Stimulated activated CD8-positive, alpha-beta memory T cell treated with anti-CD3 and anti-CD28 coated beads, Interleukin-4, amount 100 ng/mL, for 4 hours (primary cell): ENCODE measurements at places on chromosomes 11 and 22.

DNA sequence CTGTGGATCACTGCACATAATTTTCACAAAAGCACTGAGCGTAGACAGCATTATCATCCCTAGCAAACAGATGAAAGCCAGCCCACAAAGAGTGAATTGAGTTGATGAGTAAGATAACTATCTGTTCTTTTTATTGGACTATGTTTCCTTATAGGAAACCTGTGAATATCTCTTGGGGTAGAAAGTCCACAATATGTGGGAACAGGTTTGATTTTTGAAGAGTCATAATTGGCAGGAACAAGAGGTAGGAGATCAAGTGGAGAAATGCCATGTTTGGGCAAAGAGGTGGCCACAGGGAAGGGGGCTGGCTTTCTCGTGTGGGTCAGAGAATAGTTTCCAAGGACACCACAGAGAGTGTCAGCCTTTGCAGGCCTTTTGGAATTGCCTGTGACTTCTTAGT lies 23.9 kb downstream of the OR51E2 start:
- DNase-seq: no peak

GRCh38 chr11:64766881-64767280 lies 7.1 kb upstream of the PYGM start:
- DNase-seq: no peak

- DNase-seq: no peak
Measured at GRCh38 chr22:45710469-45710868, 38.8 kb downstream of the ATXN10 start.

DNA sequence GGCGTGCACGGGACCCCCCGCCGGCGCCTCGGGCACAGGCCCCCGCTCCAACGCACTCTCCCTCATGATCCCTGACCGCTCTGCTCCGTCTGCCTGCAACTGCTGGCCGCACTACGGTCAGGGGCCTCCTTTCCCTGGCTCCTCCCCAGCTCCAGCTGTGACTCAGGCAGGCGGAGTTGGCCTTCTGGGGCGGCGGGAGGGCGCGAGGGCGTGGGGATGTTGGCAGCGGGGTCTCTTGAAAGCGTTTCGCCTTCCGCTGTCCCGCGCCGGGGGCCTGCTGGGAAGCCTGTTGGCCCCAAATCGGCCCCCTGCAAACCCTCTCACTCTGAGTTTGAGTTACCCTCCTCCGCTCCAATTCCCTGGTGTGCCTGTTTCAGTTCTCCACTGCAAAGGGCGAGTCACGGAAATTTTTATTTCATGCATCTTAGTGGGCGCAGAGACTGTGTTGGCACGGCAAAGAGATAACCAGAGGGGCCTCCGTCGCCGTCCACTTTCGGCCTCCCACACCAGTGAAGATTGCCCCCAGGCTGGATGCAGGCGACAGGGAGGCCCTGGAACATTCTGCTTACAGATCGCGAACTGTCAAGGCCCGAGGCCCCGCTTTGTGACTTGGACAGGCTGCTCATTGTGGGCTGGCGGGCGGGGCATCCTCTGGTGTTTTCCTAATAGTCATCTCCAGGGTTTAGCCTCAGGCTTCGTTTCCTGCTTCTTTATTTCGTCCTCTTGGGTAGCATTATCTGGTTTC lies at the start of gene CAVIN3:
Gene CAVIN3 (minus strand): TSS at position 91 of the 745 bp plus-strand sequence. CDS start 25 bp downstream, at position 66.
- DNase-seq: no peak

- no peak for DNase-seq
Measured at GRCh38 chr11:47004595-47005033, 68.1 kb downstream of the CSTPP1 start.

DNA sequence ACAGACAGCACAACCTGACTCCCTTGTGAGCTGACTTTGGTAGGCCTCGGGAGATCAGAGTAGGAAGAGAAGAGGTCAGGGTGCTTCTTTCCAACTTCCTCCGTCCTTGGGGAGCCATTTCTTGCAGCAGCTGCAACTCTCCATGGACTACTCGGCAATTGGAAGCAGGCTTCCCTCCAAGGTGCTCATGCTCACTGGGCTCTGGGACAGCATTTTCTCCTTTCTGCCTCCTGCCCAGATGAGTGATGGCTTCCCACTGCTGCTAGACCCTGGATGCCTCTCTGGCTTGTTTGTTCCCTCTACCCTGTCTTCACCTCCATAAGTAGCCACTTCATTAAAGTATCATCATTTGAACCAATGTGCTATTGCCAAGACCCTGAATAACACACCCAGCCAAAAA lies 8.2 kb upstream of the PRSS23 start:
- DNase-seq: no peak

- DNase-seq: no peak
Measured at GRCh38 chr11:118633979-118634378, 26.6 kb downstream of the PHLDB1 start.

- no peak for DNase-seq
Measured at GRCh38 chr22:37610480-37611129, 2.0 kb downstream of the GGA1 start.

DNA sequence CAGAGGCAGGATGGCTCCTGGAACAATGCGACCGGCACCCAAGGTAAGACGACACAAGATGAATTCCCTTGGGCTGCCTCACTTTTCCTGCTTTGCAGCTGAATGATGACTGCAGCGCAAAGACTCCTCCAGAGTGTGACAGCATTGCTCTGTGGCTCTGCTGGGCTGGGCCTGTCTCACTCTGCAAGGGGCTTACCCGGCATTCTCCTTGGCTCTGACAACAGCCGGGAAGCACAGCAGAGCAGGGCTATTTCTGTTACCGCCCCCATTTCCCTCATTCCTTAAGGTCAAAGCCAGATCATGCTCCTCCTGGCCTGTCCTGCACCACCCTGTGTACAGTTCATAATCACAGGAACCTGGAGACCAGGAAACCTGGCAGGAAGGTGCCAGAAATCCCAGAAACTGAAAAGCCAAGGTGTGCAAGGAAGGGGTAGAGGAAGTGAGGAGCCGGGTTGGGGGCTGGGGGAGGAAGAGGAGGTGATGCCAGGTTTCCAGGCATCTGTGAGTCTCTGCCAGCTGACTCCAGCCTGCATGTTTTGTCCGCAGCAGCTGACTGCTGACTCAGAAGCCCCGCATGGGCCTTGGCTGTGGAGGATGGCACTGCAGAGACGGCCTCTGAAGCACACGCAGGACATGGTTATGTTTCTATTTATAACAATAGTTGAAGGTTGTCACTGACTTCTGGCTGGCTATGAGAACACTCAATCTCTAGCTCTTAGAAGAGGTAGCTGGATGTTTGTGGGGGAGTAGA lies 113.6 kb downstream of the MICAL3 start:
- no peak for DNase-seq

DNA sequence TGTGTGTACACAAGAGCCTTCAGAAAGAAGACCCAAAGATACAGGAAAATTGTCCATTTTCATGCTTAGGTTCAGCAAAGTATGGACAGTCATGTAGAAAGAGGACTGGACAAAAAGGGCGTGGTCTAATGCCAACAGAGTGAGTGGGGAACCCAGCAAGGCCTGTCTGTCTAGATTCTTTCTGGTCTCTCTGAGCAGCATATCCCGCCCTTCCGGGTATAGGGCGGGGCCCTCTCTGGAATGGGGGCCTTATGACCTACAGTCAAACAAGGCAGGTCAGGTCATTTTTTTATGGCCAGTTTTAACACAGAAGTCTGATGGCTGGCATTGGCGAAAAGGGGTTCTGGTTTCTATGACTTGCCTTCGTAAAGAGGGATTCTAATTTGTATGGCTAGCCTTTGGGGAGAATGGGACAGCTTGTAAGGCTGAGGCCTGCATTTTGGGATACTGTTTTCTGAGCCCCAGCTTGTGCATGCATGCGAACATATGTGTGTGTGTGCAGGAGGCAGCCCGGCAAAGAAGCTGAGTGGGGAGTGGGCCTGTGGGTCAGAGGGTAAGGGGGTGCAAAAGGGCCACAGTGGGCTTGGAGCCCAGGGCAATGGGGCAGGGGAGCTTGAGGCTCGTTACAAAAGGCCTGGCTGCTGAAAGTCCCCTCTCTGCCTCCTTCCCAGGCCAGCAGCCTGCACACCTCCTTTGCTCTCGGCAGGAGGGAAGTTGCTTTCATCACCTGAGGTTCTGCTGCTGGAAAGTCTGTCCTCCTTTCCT lies 130.5 kb upstream of the B3GAT1 start:
- no peak for DNase-seq
